ENCODE measurements at places on chromosomes 1 and 21. TPM values are rescaled to one million over a fixed set of nuclear protein-coding genes. Genes with fewer than 3 reads are reported as not detected.

GRCh38 chr1:21659924-21660326 is 9.2 kb downstream of the RAP1GAP start:
- H3K36me3 ChIP-seq, result no peaks in the 10 kb centered on the region
- no peak overlapping the region for H3K4me3 ChIP-seq
- no peak overlapping the region for H3K27ac ChIP-seq
- no peak for DNase-seq
- peaks cover 2% of the 10 kb centered on the region for H3K4me1 ChIP-seq

DNA sequence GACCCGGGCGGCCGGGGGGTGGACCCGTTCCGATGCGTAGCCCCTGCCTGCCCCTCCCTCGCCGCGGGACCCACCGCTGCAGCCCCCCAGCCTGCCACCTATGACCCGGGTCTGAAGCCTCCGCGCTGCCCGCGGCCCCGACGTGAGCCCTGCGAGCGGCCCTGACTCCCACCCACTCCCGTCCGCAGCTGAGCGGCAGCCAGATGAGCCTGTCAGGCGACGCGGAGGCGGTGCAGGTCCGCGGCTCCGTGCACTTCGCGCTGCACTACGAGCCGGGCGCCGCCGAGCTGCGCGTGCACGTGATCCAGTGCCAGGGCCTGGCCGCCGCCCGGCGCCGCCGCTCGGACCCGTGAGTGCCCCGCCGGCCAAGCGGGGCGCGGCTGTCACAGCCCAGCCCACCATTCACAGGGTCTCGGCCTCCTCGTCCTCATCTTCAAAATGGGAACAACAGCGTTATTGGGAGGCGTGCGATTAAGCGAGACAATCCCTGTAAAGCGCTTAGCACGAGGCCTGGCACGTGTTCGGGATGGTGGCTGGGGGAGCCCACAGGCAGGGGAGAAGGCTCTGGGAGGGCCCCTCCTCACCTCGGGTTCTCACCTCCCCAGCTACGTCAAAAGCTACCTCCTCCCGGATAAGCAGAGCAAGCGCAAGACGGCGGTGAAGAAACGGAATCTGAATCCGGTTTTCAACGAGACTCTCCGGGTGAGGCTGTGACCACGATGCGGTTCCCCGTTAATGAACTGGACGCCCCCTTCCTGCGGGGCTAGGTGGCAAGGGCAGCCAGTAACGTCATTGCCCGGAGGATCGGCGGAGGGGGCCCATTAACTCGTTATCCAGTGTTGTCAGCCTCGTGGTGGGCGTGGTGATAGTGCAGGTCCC is 8.2 kb downstream of the SYTL1 start:
- no peak overlapping the region for H3K27ac ChIP-seq
- peaks cover 37% of the 10 kb centered on the region for H3K27me3 ChIP-seq
- peak overlapping the region; percentile 30 for H3K4me3 ChIP-seq
- peaks cover 21% of the 10 kb centered on the region for H3K4me1 ChIP-seq

DNA sequence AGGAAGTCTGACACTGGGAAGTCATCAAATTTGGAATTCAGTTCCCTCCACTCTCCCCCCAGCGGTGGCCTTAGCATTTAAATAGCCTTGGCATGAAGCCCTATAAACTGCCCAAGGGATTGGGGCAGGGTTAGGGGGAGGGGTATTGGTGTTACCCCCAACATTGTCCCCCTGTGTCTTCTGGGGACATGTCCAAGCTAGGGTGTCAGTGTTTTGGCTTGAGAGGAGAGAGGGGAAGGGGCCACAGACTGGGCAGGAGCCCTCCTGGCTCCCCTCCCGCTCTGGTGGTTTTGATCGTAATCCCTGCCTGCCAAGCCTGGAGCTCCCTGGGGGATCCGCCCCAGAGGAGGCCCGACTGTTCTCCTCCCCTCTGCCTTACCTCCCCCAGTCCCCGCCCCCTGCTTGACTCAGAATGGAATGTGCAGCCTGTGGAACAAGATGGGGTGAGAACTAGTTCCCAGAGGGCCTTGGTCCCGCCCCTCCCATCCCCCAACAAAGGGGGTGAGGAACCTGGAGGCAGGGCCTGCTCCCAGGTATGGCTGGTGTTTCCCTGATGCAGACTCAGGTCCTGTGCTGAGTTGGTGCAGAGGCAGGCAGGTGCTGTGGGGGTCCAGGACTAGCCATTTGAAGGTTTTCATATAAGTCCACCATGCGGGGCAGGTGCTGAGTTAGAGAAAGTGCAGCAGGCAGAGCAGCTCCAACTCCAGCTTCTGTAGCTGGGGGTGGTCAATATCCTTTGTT is 7.4 kb downstream of the SOX13 start:
- no peak for DNase-seq
- H3K27me3 ChIP-seq, result peaks cover 2% of the 10 kb centered on the region
- peaks cover 80% of the 10 kb centered on the region for H3K4me1 ChIP-seq
- H3K36me3 ChIP-seq, result no peaks in the 10 kb centered on the region
- no peak overlapping the region for H3K27ac ChIP-seq

- H3K27ac ChIP-seq, result no peak overlapping the region
- H3K27me3 ChIP-seq, result peaks cover 2% of the 10 kb centered on the region
- no peak overlapping the region for H3K4me3 ChIP-seq
- peak; percentile 78 for DNase-seq
- peaks cover 8% of the 10 kb centered on the region for H3K36me3 ChIP-seq
Observed at GRCh38 chr1:201637282-201638079, 98.6 kb downstream of the NAV1 start.

The WNT4 gene
- total RNA-seq, result 3.7 TPM

GRCh38 chr1:221573756-221574155 is 168.1 kb downstream of the DUSP10 start:
- no peak overlapping the region for H3K27ac ChIP-seq
- no peak overlapping the region for H3K4me3 ChIP-seq
- peaks cover 3% of the 10 kb centered on the region for H3K4me1 ChIP-seq
- no peaks in the 10 kb centered on the region for H3K27me3 ChIP-seq
- no peaks in the 10 kb centered on the region for H3K36me3 ChIP-seq
- DNase-seq, result peak; percentile 66

- no peaks in the 10 kb centered on the region for H3K27me3 ChIP-seq
- no peaks in the 10 kb centered on the region for H3K4me1 ChIP-seq
- H3K4me3 ChIP-seq, result no peak overlapping the region
Observed at GRCh38 chr1:238960071-238960470, 426.3 kb upstream of the CHRM3 start.

The AQP10 gene
- total RNA-seq, result 0.04 TPM

GRCh38 chr1:193437785-193438184 is 251.4 kb upstream of the B3GALT2 start:
- H3K27ac ChIP-seq, result no peak overlapping the region
- H3K27me3 ChIP-seq, result no peaks in the 10 kb centered on the region
- H3K4me3 ChIP-seq, result no peak overlapping the region
- DNase-seq, result no peak
- no peaks in the 10 kb centered on the region for H3K36me3 ChIP-seq

DNA sequence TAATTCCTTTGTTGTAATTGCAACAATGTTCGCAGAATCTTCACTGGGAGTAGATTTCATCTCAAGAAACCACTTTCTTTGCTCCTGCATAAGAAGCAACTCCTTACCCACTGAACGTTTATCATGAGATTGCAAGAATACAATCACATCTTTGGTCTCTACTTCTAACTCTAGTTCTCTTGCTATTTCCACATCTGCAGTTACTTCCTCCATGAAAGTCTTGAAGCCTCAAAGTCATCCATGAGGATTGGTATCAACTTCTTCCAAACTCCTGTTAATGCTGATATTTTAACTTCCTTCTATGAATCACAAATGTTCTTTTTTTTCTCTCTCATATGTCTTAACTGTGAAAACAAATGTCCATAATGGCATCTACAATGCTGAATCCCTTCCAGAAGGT is 118.6 kb upstream of the RAB4A start:
- no peaks in the 10 kb centered on the region for H3K36me3 ChIP-seq
- no peak for DNase-seq
- H3K27me3 ChIP-seq, result peaks cover 11% of the 10 kb centered on the region

- no peak overlapping the region for H3K27ac ChIP-seq
- H3K4me1 ChIP-seq, result no peaks in the 10 kb centered on the region
- no peak for DNase-seq
Observed at GRCh38 chr1:67404212-67404620, 26.0 kb downstream of the SERBP1 start.

GRCh38 chr1:241061062-241061461 is 295.9 kb downstream of the RGS7 start:
- no peak overlapping the region for H3K4me3 ChIP-seq
- no peak overlapping the region for H3K27ac ChIP-seq
- H3K36me3 ChIP-seq, result no peaks in the 10 kb centered on the region
- H3K27me3 ChIP-seq, result no peaks in the 10 kb centered on the region

DNA sequence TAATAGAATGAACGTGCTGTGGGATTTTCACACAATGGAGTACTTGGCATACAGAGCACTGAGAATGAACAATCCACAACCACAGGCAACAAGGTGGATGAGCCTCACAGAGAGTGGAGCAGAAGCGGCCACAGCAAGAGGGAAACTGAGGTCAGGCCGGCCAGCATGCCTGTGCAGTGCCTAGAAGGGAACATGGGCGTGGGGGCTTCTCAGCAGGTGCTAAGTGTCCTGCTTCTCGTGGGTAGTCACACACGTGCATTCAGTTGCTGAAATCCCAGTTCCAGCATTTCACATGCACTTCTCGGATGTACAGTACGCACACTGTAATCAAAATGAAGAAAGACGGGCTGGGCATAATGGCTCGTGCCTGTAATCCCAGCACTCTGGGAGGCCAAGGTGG is 33.1 kb downstream of the WDR4 start:
- H3K4me3 ChIP-seq, result no peak overlapping the region
- peaks cover 57% of the 10 kb centered on the region for H3K36me3 ChIP-seq
- H3K27ac ChIP-seq, result no peak overlapping the region
- DNase-seq, result no peak
- H3K4me1 ChIP-seq, result peaks cover 5% of the 10 kb centered on the region

DNA sequence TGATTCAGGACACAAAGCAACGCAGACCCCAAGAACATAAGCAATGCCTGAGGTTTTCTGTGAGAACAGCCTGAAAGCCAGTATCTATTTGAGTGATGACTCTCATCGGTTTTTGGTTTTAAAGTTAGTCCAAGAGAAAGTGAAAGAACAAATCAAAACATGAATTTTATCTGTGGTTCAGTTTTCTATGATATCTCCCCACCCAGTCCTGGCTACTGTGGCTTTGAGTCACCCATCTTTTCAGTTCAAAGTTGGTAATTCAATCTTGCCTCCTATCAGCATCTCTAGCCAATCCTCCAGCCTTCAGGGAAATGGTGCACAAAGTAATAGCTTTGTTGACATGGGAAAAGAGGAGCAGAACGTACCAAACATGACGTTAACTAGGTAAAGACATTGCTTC is 40.5 kb upstream of the KRTAP19-8 start:
- no peaks in the 10 kb centered on the region for H3K27me3 ChIP-seq
- no peak overlapping the region for H3K4me3 ChIP-seq
- no peak overlapping the region for H3K27ac ChIP-seq
- H3K36me3 ChIP-seq, result no peaks in the 10 kb centered on the region

DNA sequence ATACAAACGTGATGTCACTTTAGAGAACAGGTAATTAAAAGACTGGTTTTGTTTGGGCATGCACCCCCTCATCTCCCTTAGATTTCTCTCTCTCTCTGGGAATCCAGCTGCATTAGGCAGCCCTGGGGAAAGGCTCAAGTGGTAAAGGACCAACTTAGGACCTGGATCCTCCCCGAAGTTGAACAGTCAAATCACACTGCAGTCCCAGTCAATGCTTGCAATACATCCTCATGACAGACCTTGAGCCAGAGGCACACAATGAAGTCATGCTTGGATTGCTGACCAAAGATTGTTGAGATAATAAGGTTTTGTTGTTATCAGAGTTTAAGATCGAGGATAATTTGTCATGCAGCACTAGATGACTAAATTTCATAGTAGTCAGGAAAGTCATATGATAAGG is 1285.8 kb upstream of the NCAM2 start:
- H3K36me3 ChIP-seq, result no peaks in the 10 kb centered on the region
- no peaks in the 10 kb centered on the region for H3K4me1 ChIP-seq
- no peak for DNase-seq
- H3K4me3 ChIP-seq, result no peak overlapping the region
- no peak overlapping the region for H3K27ac ChIP-seq

DNA sequence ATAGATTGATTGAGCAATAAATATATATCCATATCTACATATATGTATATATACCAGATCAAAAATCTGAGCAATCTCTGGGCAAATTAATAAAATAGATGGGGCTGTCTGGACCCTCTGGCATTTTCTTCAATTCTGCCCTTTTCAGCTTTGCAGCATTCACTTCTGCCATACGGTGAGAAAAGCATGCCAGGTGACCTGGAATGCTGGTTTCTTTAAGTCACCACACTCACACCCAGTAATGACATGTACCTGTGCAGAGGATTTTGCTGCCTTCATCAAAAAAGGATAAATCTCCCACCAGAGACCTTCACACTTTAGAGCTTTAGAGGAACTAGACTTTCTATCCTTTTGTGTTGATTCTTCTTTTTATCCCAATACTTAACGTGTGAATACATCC is 223.2 kb upstream of the NFIA start:
- H3K27me3 ChIP-seq, result no peaks in the 10 kb centered on the region
- no peak for DNase-seq
- H3K4me1 ChIP-seq, result peaks cover 8% of the 10 kb centered on the region
- H3K36me3 ChIP-seq, result no peaks in the 10 kb centered on the region
- no peak overlapping the region for H3K27ac ChIP-seq
- no peak overlapping the region for H3K4me3 ChIP-seq

The CTTNBP2NL gene
- total RNA-seq, result 8.3 TPM

DNA sequence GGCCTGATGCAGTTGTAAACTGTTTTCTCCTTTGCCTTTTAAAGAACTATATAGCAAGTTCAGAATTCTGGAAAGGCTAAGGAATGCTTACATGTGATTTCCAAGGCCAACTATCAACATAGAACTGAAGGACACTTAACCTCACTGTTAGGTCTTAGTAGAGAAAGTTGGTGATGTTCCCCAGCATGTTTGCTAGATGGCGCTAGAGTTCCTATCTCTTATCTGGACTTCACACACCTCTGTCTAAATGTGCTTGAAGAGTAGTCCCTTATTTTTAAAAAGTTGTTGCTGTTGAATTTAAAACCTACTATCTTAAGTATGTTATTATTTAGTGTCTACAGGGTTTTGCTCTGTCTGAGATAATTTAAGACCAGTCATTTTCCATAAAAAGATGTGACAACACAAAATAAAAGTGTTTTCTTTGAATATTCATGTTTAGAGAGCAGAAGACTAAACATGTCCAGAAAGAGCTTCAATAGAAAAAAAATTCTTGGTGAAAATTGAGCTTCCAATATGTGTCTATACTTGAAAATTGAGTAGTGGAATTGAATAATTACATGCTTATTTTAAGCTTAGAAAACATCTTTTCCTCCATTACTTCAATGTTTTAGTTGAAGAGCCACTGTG is 237.3 kb downstream of the S1PR1 start:
- peak; percentile 45 for DNase-seq
- H3K36me3 ChIP-seq, result no peaks in the 10 kb centered on the region
- H3K4me3 ChIP-seq, result no peak overlapping the region
- no peak overlapping the region for H3K27ac ChIP-seq

All from muscle of leg (tissue), 16 donors.